ENCODE measurements at places on chromosomes 12 and 14.

DNA sequence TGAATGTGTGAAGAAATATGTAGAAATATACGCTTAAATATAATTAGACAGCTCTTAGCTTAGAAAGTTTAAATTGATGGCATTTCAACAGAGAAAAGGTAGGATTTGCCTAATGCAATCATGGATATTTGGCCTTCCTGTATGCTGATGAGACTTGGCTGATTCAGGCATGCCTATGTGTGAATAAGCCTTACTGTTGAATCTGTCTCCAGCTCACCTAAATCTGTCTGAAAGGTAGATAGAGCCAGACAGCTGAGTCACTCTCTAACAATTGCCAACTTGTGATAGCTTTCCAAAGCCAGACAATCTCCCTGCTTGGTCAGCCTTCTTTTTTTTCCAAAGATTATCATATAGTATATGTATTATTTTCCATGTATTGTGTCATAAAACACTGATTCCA is 92.8 kb upstream of the FLRT2 start:
- no peak for DNase-seq

DNA sequence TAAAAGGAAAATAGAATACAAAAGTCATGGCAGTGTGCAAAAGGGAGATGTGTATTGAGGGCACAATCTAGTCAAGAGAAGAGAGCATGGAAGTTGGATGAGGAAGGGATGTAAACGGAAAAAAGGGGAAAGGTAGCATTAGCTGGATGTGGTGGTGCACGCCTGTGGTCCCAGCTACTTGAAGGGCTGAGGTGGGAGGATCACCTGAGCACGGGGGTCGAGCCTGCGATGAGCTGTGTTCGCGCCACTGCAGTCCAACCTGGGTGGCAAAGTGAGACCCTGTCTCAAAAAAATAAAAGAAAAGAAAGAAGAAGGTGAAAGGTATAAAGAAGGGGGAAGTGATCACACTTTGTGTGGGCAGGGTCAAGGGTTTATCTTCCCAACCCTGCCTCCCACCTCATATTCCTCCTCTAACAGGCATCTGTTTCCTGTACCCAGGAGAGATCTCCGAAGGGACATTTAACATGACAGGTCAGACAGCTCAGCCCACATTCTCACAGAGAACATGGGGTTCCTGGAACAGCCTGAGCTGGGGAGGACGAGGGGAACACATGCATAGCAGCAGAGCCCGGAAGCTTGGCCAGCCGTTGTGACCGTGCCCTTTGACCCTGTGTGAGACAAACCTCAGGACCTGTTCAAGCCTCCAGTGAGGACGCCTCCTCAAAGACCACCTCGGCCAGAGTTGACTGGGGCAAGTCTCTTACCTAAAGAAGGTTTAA is 8.9 kb downstream of the RNASE11 start:
- DNase-seq, result no peak

GRCh38 chr12:25725931-25726330 is 172.8 kb upstream of the LMNTD1 start:
- no peak for DNase-seq

DNA sequence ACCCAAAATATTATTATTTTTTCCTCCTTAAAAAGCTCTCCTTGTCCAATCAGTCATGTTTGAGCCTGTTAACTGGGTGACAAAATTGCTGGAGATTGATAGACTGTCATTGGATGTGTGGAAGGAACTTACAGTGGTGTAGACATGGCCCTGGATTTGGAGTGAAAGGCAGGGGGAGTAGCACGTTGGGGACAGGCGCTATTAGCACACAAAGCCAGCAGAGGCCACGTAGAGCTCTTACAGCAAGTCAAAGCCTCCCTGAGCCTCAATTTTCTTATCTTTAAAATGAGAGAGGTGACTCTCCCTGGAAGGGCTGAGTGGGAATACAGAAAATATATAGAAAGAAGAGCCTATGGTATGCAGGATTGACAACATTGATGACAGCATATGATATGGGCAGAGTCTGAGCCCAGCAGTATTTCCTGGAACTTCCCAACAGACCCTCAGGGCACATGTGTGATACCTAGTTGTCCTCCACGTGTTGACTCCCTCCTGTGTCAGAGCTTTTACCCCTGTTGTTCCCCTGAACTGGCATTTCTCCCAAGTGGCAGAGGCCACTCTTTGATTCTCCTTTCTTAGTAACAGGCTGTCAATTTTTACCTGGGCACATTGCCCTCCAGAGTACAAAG is 504.9 kb downstream of the VRK1 start:
- no peak for DNase-seq

DNA sequence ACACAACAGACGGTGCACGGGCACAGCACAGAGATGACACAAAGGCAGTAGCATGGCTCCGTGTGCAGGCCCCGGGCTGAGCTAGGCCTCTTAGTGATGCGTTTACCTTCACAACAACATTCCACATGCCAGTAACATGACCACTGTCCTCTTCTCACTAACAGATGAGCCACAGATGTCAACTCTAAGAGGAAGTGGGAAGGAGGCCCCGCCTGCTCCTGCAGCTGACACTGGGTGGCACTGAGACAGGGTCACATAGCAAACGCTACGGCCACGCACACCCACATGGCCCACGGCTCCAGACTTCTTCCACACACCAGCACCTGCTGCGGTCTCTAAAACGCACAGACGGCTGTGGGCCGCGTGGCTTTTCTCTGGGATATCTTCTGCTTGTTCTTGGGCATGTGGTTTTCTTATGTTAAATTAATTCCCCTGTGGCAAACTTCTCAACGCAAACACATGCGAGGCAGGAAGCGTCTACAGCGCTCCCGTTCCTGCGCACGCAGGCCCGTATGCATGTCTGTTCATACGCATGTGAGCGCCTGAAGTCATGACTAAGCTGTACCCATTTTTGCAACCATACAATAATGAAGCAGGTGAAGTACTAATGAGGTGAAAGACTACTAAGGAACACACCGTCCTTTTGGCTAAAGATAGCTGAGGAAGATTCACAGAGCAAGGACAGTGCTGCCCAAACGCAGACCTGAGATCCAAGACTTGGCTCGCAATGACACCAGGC is 26.8 kb downstream of the AMN start:
- DNase-seq, result peak; percentile 61

GRCh38 chr12:55713721-55714120 is 2.1 kb upstream of the BLOC1S1 start:
- DNase-seq, result no peak

DNA sequence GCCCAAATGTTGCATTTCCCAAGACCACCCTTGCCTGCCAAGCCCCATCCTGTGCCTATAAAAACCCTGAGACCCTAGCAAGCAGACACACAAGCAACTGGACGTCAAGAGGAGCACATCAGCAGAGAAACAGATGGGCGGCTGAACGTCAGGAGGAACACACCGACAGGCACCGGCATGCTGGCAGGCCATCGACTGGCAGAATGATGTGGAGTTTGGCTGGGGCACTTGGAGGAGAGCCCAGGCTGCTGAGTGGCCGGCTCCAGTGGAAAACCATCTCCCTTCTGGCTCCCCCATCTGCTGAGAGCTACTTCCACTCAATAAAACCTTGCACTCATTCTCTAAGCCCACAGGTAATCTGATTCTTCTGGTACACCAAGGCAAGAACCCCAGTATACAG is 130.1 kb downstream of the SLC41A2 start:
- no peak for DNase-seq

DNA sequence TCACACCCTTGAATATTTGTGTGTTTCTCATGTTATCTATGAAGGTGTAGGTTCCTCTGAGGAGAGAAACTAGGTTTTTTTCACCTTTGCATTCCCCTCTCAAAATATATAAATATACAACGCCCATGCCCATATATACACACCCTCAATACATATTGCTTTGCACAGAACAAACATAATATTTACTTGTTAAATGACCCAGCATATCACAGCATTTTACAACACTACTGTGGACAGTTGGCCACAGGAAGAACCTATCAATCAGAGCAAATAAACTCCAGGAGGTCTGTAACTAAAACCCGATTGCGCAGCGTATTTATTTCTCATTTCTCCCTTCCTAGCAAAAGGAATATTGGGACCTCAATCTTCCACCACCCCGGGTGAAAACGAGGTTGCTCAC is 196.0 kb downstream of the SLC5A8 start:
- no peak for DNase-seq

DNA sequence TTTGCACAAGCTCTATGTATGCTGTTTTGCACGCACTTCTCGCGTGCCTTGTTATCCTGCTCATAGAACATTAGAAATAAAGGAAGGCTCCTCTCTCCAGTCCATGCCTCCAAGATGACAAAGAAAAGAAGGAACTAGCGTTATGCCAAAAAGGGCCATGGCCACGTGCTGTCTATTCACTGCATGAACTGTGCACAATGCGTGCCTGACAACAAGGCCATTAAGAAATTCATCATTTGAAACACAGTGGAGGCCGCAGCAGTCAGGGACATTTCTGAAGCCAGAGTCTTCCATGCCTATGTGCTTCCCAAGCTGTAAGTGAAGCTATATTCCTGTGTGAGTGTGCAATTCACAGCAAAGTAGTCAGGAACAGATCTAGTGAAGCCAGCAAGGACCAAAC is 22.2 kb upstream of the PRMT8 start:
- DNase-seq, result no peak

- DNase-seq, result no peak
Observed at GRCh38 chr14:74620497-74620921, 8.5 kb upstream of the LTBP2 start.

DNA sequence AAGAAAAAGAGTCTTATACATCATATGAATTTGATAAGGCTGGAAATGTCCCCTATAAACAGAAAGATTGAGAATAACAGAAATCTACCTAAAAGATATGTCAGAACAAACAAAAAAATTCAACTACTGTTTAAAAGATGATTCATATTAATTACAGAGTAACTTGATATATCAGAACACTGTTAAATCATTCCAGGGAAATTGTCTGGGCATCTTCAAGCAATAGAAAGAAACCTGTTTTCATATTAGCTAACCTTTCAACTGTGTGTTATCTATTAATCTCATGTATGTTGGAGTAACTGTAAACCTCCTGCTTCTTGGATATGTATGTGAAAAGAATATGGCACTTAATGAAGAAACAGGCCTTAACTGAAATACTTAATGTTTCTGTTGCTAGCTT is 96.7 kb downstream of the NUBPL start:
- no peak for DNase-seq

DNA sequence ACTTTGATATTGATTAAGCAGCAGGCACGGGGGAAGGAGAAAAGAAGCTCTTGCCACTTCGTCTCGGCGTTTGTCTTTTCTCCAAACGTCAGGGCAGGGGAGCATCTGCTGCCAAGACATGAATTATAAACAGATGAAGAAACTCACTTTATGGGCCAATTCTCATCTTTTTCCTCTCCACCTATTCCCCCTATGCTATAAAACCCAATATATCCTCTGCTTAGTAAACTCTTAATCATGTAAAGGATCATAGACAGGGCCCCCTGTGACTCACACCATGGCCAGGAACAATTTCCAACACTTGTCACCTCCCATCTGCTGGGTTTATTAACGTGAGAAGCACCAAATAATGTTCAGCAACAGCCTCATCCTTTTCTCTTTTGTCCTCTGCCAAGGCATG is 1092.1 kb upstream of the TMEM132C start:
- DNase-seq, result no peak
